ENCODE measurements at places on chromosomes 7 and 10.

GRCh38 chr10:133019191-133019590 is 68.5 kb upstream of the ADGRA1 start:
- no peak for DNase-seq

DNA sequence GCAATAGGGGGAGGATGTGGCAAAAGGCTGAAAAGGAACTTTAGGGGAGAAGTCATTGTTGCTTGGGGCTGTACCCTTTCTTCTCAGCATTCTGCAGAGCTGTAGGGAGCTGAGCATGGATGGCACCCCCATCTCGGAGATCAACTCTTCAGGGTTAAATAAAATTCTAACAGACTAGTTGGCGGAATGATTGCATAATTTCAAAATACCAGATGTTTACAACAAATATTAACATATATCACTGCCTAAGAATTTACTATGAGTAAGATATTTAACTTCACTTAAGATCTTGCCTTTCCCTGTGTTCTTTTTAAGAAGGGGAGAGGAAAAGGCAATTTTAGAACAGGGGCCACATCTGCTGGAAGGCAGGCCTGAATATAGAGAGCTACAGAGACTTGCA is 509 bp upstream of the OR2F1 start:
- no peak for DNase-seq

DNA sequence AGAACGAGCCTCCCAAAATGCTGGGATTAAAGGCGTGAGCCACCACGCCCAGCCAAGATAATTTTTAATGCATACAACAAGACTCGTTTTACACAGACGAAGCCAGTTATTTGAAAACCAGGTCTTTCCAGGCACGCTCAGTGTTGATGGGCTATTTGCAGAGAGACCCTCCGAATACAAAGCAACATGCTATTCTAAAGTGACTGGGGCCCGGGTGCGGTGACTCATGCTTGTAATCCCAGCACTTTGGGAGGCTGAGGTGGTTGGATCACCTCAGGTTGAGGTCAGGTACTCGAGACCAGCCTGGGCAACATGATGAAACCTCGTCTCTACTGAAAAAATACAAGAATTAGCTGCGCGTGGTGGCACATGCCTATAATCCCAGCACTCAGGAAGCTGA is 795 bp upstream of the AZGP1 start:
- DNase-seq, result no peak

- no peak for DNase-seq
Measured at GRCh38 chr7:131498237-131498885, 58.1 kb downstream of the PODXL start.

DNA sequence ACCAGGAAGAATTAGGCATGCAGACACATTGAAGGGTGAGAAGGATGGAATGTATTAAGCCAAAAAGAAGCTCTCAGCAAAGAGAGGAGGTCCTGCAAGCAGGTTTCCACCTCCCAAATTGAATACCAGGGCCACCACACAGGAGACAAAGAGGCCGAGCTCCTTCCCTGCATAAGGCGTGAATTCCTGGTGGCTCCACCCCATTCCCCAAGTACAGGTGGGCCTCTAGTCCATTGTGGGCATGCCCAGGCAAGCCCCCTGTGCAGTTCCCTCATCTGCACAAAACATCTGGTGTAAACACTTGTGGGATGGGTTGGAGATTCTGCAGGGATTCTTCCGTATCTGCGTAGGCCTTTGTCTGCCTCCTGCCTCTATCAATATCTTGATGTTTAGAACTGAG is 817.5 kb downstream of the NRG3 start:
- DNase-seq, result no peak

- no peak for DNase-seq
Measured at GRCh38 chr7:9240001-9240400, 806.6 kb downstream of the NXPH1 start.

DNA sequence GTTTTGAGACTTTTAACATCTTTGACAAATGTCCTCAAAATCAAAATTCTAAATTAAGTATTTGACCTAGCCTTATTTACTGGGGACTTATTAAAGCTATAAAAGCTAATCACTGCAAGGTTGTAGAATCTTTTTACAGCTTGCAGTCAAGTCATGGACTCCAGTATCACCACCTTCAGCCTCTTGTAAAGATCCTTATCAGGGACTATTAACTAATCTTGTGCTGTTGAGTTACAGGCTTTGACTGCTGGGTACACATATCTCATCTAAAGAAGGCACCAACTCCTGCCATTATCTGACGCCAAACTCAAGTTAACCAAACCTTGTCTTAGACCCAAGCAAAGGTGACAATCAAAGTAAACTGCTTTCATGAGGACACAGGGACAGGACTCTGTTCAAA is 621.0 kb upstream of the IGFBP3 start:
- no peak for DNase-seq

- no peak for DNase-seq
Measured at GRCh38 chr7:14242175-14242574, 252.7 kb upstream of the ETV1 start.

All from NAMALWA (cell line).